Lower lobe of right lung (tissue), 2 donors: ENCODE measurements at places on chromosomes 11 and 22. TPM values are rescaled to one million over a fixed set of nuclear protein-coding genes. Genes with fewer than 3 reads are reported as not detected.

DNA sequence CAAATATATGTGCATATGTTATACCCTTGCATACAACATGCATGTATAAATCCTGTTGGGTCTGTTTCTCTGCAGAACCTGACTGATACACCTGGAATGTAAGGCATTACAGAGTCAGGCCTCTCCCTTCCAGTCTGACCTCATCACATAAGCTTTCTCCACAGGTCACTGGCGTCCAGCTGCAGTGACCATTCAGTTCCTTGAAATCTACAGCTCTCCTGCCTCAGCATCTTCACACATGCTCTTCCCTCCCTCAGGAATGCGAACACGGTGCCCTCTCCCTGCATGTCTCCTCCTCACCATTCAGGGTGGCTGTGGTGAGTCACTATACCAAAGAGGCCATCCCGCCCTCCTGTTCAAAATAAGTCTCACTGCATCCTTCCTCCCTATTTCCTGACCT is 657.8 kb upstream of the B3GAT1 start:
- no peak for DNase-seq

DNA sequence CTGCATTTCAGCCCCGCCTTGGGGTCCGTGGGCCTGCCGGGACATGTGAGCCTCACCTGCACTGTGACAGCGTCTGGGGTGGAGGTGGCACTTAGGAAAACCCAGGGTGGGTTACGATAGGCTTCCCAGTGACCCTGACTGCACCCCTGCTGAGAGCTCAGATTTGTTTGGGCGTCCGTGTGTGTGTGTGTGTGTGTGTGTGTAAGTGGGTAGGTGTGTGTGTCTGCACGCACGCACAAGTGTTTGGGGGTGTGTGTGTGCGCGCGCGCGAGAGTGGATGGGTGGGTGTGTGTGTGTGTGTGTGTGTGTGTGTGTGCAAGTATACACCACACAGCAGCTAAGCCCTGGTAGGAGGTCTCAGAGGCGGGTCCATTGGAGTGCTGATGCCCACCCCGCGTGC is 12.1 kb upstream of the ARHGAP8 start:
- no peak for DNase-seq

DNA sequence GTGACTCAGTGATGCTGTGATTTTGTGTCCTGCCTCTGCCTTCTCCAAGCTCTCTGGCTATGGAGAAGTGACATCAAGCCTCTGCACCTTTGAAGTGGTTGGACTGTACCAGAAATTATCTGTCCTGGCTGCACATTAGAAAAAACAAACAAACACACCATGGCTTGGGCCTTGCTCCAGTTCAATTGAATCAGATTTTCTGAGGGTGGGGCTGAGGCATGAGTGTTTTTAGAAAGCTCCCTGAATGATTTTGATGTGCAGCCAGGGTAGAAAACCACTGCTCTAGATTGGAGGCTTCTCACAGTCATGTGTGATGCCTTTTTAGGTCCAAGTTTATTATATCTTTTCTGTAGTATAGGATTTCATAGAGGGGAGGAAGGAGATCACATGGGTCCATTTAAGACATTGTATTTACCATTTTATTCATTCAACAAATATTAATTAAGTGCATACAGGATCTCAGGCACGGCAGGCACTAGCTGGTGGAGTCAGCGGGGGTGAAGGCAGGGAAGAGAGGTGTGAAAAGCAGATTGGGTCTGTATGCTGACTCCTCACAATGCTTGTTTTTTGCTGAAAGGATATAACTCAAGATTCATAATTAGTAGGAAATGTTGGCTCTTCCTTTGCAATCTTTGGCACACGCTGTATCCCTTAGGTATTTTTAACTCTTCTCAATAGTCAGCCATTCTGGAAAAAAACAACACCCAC is 7.1 kb upstream of the VSTM5 start:
- DNase-seq: no peak

DNA sequence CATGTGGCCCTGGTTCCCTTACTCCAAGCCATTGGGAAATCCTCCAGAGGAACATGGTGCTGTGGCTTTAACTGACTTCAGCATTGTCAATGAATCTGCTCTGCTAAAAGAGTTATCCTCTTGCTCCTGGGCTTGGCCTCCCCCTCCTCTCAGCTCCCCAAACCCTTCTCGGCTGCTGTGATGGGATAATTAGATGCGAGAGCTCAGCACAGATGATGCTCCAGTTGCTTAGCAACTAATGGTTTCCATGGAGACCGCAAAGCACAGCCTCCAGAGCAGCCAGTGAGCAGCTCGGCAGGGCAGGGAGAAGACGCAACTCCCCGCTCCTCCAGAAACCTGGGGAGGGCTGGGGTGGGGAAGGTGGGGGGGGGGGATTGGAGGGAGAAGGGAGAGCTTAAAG is 2.8 kb upstream of the UPK2 start:
- no peak for DNase-seq

DNA sequence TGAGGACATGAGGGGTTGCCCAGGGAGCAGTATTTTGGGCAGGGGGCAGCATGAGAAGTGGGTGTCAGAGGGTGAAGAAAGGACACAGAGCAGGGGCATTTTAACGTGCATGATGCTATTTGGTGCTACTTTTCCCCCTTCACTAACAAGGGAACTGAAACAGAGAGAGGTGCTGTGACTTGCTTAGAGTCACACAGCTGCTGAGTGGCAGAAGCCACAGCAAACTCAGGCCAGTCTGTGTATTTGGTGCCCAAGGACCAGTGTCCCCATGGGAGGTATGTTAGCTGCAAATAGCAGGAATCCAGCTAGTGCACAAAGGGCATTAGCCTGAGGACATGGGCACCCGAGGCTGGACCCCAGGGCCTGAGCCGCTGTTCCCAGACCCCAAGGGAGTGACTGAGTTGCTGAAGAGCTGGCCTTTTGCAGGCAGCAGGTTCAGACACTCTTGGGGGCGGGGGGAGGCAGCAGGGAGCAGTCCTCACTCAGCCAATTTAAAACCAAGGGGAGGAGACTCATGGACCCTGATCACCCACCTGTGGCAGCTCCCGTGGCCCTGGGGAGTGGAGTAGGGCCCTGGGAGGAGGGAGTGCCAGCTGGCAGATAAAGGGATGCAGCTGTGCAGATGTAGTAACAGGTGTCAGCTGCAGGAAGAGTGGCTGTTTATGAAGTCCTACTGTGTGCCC is 14.6 kb downstream of the PARVG start:
- DNase-seq: no peak

GRCh38 chr11:16126362-16126761 is 230.0 kb downstream of the SOX6 start:
- DNase-seq: no peak

- DNase-seq: no peak
Measured at GRCh38 chr11:35065566-35065965, 73.4 kb upstream of the CD44 start.

DNA sequence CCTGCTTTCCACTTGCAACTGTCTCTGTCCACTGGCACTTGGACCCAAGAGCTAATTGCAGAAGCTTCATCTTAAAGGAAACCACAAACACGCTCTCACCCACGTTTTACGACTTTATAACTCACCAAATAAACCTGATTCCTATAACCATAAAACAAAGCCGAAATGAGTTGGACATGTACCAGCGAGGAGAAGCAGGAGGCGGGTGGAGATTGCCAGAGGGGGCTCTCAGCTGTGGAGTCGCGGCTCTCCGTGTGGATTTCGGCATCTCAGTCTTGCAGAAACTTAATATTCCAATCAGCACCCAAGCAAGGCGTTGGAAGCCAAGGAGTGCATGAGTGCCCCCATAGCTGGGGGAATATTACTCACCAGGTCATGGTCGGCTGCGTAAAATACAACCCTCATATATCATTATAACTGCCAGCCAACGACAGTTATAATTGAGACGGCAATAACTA is 483.6 kb downstream of the MN1 start:
- DNase-seq: no peak

- no peak for DNase-seq
Measured at GRCh38 chr11:1568441-1568911, 3.6 kb downstream of the DUSP8 start.

DNA sequence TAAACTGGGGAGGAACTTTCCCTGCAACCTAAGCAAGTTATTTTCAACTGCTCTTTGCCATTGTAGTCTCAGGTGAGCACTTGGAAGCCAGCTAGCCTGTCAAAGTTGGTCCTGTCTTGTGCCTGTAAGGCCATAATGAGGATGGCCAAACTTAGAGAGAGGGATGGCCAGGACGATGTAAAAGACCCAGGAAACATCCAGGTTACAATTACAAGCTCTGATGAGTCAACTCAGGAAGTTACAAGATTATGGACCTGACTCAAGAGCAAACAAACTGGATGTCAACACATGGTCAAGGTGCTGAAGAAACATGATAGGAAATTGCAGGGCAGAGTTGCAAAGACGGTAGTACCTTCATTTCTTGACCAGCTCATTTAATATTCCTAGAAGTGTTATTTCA is 1.6 kb downstream of the GTPBP1 start:
- no peak for DNase-seq

GRCh38 chr11:34126959-34127848 is 21.8 kb downstream of the NAT10 start:
- no peak for DNase-seq

GRCh38 chr22:21014202-21014725 is 701 bp upstream of the P2RX6 start:
- DNase-seq: peak; percentile 90

DNA sequence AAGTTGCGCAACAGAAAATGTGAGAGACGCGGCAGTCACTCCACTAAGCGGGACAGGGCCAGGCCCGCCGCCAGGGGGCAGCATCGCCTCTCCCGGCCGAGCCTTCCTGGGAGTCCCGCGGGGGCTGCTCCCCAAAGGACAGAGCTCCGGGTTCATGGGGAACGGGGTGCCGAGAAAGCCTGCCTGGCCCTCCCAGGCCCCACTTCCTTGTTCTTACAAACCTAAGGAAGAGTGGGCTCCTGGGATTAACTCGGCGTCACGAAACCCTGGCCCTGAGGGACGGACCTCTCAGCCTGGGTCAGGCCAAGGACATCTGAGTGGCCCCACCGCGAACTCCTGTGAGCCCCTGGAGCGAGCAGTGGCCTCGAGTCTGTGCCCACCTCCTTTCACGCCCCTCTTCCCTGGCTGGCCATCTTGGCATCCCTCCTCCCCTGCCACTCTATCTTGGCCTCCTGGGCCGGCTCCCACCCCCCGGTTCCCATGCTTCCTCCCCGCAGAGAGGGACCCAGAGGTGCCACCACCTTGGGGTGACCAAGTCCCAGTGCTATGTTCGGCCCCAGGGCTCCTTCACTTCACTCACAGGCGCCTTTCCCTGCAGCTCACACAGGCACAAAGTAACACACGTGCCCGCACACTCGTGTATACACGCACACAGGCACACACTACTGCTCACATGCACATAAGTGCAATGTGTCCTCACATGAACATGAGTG is 99.9 kb upstream of the FGF3 start:
- DNase-seq: peak; percentile 82

- peak; percentile 52 for DNase-seq
Measured at GRCh38 chr11:67631411-67631810, 1.7 kb upstream of the NUDT8 start.

GRCh38 chr11:133619397-133619796 is 87.1 kb upstream of the OPCML start:
- no peak for DNase-seq

GRCh38 chr11:21895686-21896085 is 297.2 kb upstream of the ANO5 start:
- DNase-seq: no peak

DNA sequence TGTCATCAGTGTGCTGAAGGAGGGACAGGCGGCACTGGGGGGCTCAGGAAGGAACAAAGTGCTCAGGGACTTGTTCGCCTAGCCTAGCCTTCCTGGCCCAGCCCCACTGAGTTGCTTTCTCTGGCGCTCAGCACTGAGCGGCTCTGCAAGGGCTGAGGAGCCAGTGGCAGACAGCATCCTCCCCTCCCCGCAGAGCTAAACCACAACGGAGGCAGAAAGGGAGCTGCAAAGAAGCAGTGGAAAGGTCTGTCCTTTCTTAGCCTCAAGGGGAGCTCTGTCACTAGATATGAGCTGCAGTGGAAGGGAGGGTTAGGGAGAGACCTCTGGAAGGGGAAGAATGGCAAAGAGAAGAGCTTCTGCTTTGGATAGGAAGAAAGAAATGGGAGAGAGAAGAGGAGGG is 89.7 kb upstream of the PHOX2A start:
- DNase-seq: no peak

DNA sequence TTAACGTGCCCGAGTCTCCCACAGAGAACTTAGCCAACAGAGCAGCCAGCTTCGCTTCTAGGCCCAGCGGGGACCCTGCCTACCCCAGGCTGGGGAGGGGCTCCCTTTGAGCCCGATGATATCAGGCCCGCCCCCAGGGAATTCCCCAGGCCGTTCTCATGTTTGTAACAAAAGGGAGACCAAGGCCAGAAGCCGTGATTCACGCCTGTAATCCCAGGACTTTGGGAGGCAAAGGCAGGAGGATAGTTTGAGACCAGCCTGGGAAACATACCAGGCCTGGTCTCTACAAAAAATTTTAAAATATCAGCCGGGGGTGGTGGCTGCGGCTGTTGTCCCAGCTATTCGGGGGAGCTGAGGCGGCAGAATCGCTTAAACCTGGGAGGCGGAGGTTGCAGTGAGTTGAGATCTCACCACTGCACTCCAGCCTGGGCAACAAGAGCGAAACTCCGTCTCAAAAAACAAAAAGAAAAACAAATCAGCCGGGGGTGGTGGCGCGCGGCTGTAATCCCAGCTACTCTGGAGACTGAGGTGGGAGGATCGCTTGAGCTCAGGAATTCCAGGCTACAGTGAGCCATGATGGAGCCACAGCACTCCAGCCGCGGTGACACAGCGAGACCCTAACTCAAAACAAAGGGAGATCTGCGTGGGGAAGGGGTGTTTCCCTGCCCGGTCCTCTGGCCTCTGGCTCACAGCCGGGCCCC is 1.7 kb downstream of the DRD4 start:
- DNase-seq: no peak

- DNase-seq: no peak
Measured at GRCh38 chr11:112178428-112178827, 3.1 kb downstream of the BCO2 start.

- DNase-seq: no peak
Measured at GRCh38 chr11:18790883-18791206, 753 bp downstream of the PTPN5 start.

- DNase-seq: no peak
Measured at GRCh38 chr22:35842954-35843353, 125.3 kb downstream of the APOL5 start.

DNA sequence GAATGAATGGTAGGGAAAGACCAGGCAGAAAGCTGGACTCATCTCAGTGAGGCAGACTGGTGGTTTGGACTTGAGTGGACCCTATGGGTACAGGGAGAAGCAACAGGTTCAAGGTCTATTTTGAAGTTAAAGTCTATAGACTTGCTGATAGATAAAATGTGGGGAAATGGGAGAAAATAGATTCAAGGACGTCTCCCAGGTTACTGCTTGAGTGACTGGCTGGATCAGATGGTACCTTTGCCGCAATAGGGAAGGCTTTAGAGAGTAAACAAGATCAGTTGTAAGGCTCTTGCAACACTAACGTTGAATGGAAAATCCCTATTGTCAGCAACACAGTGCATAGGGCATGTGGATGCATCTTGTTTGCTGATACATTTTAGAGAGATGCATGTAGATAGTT is 27.4 kb downstream of the SEZ6L start:
- no peak for DNase-seq

GRCh38 chr11:61836193-61836592 is 8.1 kb downstream of the FADS2 start:
- no peak for DNase-seq

The TSGA10IP gene
- total RNA-seq: not detected

The SCGB1C1 gene
- not detected for total RNA-seq

The KCNJ4 gene
- not detected for total RNA-seq

The OR5AN1 gene
- total RNA-seq: not detected

The GAL3ST1 gene
- 1.7 TPM for total RNA-seq

The CELF1 gene
- total RNA-seq: 105 TPM

The DRD4 gene
- 1.3 TPM for total RNA-seq

The OTOG gene
- not detected for total RNA-seq

The CCDC73 gene
- total RNA-seq: 0.09 TPM
